Osteoblast (primary cell): ENCODE measurements at places on chromosomes 1 and 21. TPM values are rescaled to one million over a fixed set of nuclear protein-coding genes. Genes with fewer than 3 reads are reported as not detected.

The VCAM1 gene
- total RNA-seq: 382 and 511 TPM in 2 replicates

The ARMH1 gene
- 3.2 and 4.3 TPM in 2 replicates for total RNA-seq

The RIMKLA gene
- not detected in 2 replicates for total RNA-seq

The S100A9 gene
- total RNA-seq: 0.36 and 0.59 TPM in 2 replicates

The NR1I3 gene
- not detected in 2 replicates for total RNA-seq

The PLPPR5 gene
- total RNA-seq: not detected in 2 replicates

The ALG6 gene
- total RNA-seq: 8.3 and 8.8 TPM in 2 replicates

The PTAFR gene
- under 0.01 TPM in 2 replicates for total RNA-seq

The BEND5 gene
- total RNA-seq: 0.72 and 1.2 TPM in 2 replicates

The KRTAP12-2 gene
- not detected in 2 replicates for total RNA-seq

The SERPINC1 gene
- under 0.01 TPM in 1 of 2 replicates, not detected in the other for total RNA-seq

The KLHDC8A gene
- not detected in 2 replicates for total RNA-seq

The PCP4L1 gene
- total RNA-seq: not detected in 2 replicates

The KCNJ9 gene
- total RNA-seq: not detected in 2 replicates

GRCh38 chr21:16179773-16180172 is 450.0 kb downstream of the USP25 start:
- H3K36me3 ChIP-seq: no peaks in the 10 kb centered on the region
- no peaks in the 10 kb centered on the region for H3K27me3 ChIP-seq
- H3K4me3 ChIP-seq: no peak overlapping the region
- H3K27ac ChIP-seq: no peak overlapping the region
- peaks cover 7% of the 10 kb centered on the region for H3K4me1 ChIP-seq

- no peaks in the 10 kb centered on the region for H3K4me1 ChIP-seq
- H3K36me3 ChIP-seq: no peaks in the 10 kb centered on the region
- no peak overlapping the region for H3K4me3 ChIP-seq
- H3K27ac ChIP-seq: no peak overlapping the region
Measured at GRCh38 chr1:212267460-212267859, 17.8 kb upstream of the PPP2R5A start.

GRCh38 chr1:240284656-240285414 is 193.2 kb downstream of the FMN2 start:
- H3K4me1 ChIP-seq: peaks cover 27% of the 10 kb centered on the region
- H3K27ac ChIP-seq: peak overlapping the region; percentile 86
- H3K4me3 ChIP-seq: no peak overlapping the region
- no peak for DNase-seq

GRCh38 chr1:115499253-115499652 is 142.5 kb upstream of the VANGL1 start:
- DNase-seq: no peak
- no peak overlapping the region for H3K27ac ChIP-seq
- no peak overlapping the region for H3K4me3 ChIP-seq

DNA sequence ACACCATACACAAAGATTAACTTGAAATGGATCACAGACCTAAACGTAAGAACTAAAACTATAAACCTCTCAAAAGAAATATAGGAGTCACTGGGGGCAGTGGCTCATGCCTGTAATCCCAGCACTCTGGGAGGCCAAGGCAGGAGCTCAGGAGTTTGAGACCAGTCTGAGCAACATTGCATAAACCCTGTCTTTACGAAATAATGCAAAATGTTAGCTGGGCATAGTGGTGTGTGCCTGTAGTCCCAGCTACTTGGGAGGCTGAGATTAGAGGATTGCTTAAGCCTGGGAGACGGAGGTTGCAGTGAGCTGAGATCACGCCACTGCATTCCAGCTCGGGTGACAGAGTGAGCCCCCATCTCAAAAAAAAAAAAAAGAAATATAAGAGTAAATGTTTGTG is 46.7 kb upstream of the SERBP1 start:
- no peaks in the 10 kb centered on the region for H3K27me3 ChIP-seq
- no peak overlapping the region for H3K27ac ChIP-seq
- no peaks in the 10 kb centered on the region for H3K36me3 ChIP-seq
- peaks cover 8% of the 10 kb centered on the region for H3K4me1 ChIP-seq

GRCh38 chr1:58983162-58983561 is 199.3 kb upstream of the JUN start:
- H3K27me3 ChIP-seq: no peaks in the 10 kb centered on the region
- H3K36me3 ChIP-seq: no peaks in the 10 kb centered on the region
- H3K4me3 ChIP-seq: no peak overlapping the region
- DNase-seq: no peak
- H3K4me1 ChIP-seq: no peaks in the 10 kb centered on the region
- no peak overlapping the region for H3K27ac ChIP-seq

DNA sequence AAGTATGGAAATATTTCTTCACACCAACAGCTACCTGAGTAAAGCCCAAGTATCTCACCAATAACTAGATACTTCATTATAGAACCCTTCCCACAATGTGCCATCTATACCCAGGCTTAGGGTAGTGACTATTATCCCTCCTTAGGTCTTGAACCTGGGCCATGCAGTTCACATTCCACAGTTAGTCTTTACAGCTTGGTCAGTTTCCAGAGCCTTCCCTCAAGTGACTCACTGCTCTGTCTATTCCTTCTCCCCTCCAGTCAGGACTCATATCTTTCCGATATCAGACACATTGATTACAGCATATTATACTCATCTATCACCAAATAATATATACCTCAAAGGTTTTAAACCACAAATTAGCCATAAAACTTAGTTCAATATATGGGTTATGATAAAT is 23.6 kb downstream of the VAMP4 start:
- DNase-seq: no peak
- H3K4me3 ChIP-seq: no peak overlapping the region
- peaks cover 28% of the 10 kb centered on the region for H3K4me1 ChIP-seq
- peaks cover 3% of the 10 kb centered on the region for H3K36me3 ChIP-seq

- H3K27ac ChIP-seq: peak overlapping the region; percentile 6
- peaks cover 10% of the 10 kb centered on the region for H3K4me1 ChIP-seq
- no peaks in the 10 kb centered on the region for H3K27me3 ChIP-seq
- DNase-seq: no peak
- H3K36me3 ChIP-seq: no peaks in the 10 kb centered on the region
Measured at GRCh38 chr1:245807306-245807705, 652.5 kb downstream of the KIF26B start.

- no peaks in the 10 kb centered on the region for H3K36me3 ChIP-seq
- no peaks in the 10 kb centered on the region for H3K4me1 ChIP-seq
- no peak overlapping the region for H3K4me3 ChIP-seq
Measured at GRCh38 chr1:2865571-2866421, 64.3 kb upstream of the TTC34 start.

DNA sequence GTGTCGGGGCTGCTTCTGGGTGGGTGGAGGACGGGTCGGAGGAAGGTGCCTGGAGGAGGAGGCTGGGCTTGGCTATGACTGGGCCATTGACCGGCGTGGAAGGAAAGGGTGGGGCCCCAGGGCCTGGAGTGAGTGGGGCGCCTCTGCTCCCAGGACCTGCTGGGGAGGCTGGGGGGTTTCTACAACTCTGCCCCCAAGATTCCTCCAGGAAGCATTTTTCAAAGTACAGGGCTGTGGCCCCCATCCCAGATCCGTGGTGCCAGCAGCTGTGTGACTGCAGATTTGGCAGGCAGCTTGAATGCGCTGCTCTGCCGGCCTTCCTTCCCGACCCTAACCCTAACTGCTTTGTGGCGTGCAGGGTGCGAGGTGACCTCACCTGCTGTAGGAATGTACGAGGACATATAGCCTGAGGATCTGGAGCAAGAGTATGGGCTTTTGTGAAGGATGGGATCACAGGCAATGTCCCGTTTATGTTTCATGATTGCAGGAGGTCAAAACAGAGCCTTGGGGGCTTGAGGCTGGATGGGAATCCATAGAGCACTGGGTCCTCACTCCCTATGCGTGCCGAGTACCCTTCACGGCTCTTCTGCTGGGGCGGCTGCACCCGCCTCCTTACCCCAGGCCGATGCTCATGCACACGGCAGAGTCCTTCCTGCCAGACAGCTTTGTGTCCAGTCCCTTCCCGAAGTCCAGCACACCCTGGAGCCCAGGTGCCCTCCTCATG is 24.7 kb downstream of the TRPM2 start:
- H3K4me1 ChIP-seq: no peaks in the 10 kb centered on the region
- H3K4me3 ChIP-seq: no peak overlapping the region
- DNase-seq: peak; percentile 72
- no peaks in the 10 kb centered on the region for H3K36me3 ChIP-seq
- peaks cover 9% of the 10 kb centered on the region for H3K27me3 ChIP-seq
- no peak overlapping the region for H3K27ac ChIP-seq

DNA sequence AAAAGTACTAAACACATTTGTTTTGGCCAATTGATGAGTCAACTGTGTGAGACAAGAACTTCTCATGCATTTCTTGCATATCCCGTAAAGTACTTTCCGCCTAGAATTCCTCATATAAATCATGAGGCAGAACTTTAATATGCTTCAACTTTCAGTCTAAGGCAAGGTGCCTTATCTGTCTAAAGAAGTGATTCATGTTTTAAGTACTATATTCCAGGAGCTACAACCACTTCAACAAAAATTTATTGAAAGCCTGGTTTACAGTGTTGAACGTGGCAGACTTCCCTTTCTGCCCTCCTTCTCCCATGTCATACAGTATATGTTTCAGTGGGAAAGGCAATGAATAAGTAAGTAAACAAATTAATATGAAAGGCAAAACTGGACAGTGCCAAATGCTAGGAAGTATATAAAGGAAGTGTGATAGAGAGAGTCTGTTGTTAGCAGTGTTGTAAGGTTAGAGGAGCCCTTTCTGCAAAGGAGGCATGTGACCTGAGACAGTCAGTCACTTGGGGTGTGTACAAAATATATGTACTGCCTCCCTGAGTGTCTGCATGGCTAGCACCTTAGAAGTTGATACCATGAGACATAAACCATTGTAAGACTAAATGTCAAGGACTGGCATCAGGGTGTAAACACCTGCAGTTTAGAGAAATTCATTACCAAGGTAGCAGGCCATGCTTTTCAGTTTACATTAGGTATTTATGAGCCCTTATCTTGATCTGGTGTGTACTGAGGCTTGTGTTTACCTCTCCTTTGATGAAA is 362.2 kb downstream of the SRGAP2C start:
- no peak overlapping the region for H3K4me3 ChIP-seq
- H3K27ac ChIP-seq: no peak overlapping the region
- no peaks in the 10 kb centered on the region for H3K36me3 ChIP-seq

DNA sequence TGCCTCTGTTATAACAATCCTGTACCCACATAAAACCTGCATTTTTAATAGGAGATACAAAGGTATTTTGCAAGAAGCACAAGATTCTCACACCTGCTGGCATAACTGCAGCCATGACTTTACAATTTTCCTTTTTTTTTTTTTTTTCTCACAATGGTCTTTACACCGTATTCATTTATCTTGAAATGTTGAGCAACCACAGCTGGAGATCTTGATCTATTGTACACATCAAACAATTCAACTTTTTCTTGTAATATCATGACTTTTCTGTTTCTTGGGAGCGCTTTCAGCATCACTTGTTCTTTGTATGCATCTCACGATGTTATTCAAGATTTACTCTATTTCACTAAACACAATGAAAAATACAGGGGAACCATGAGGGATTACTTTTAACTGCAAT is 651.4 kb downstream of the KCNT2 start:
- H3K4me3 ChIP-seq: no peak overlapping the region
- H3K4me1 ChIP-seq: no peaks in the 10 kb centered on the region
- H3K27me3 ChIP-seq: no peaks in the 10 kb centered on the region

DNA sequence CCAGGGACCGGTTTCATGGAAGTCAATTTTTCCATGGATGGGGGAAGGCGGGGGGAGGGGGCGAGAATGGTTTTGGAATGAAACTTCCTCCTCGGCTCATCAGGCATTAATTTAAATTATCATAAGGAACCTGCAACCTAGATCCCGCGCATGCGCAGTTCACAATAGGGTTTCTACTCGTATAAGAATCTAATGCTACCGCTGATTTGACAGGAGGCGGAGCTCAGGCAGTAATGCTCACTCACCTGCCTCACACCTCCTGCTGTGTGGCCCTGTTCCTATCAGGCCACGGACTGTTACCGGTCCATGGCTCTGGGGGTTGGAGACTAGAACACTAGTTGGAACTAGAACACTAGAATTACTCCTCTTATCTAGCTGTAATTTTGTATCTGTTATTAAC is 38.0 kb downstream of the PRRX1 start:
- H3K27ac ChIP-seq: peak overlapping the region; percentile 89
- H3K4me1 ChIP-seq: peaks cover 75% of the 10 kb centered on the region
- H3K36me3 ChIP-seq: no peaks in the 10 kb centered on the region
- no peak overlapping the region for H3K4me3 ChIP-seq
- no peak for DNase-seq

DNA sequence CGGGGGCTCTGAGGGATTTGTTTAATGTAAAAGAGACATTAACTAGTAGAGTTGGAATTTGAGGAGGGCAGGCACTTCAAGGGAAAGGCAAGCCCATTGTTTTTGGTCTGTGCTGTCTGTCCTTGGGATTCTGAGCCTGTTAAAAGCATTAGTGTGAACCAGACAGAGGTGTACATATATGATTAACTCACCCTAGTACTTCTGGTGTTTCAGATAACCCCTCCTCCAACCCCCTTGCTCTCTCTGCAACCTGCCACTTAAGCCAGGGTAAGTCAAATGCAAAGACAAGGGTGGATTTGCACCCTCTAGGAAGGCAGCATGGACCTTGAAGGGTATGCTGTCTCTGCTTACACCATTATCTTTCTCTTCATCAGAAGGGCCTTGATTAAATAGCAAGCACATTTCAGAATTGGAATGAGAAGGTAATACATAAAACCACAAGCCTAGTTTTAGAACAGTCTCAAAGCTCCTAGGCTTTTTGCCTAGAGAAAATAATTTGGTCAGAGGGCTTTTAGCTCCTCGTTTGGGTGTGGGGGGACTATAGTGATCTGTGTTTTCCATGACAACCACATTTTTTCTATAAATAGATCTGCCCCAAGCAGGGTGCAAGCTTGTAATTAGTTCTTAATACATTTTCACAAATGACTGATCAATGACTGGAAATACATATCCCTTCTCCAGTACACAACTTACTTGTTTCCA is 120.7 kb upstream of the SGIP1 start:
- H3K27ac ChIP-seq: no peak overlapping the region
- DNase-seq: no peak
- H3K27me3 ChIP-seq: no peaks in the 10 kb centered on the region

GRCh38 chr1:31409946-31410858 is 2.8 kb upstream of the SERINC2 start:
- peak overlapping the region; percentile 2 for H3K4me3 ChIP-seq
- peak; percentile 94 for DNase-seq
- peaks cover 48% of the 10 kb centered on the region for H3K4me1 ChIP-seq

DNA sequence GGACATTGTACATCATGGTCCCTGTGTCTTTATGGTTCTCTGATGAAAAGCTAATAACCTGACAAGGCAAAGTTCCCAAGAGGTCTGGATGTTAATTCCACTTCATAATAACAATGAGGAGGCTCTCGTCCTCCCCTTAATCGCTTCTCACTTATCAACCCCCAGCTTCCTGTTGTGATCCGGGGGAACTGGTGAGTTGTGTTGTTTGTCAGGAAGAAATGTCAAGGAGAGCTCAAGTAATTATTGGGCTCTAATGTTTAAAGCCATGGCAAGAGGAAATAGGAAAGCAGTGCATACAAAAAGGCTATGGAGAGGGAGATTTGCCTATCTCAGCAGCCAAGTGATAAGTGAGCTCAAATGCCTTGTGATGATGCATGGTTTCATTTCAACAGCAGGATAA is 42.8 kb upstream of the RASAL2 start:
- H3K27me3 ChIP-seq: no peaks in the 10 kb centered on the region
- peaks cover 33% of the 10 kb centered on the region for H3K4me1 ChIP-seq
- no peak overlapping the region for H3K4me3 ChIP-seq
- H3K36me3 ChIP-seq: no peaks in the 10 kb centered on the region
- no peak overlapping the region for H3K27ac ChIP-seq
